ENCODE measurements at places on chromosomes 5 and 9. TPM values are rescaled to one million over a fixed set of nuclear protein-coding genes. Genes with fewer than 3 reads are reported as not detected.
A peak's percentile ranks its signal among the peaks of the same experiment; 100 is the strongest.

Gene SV2C
- 0.25 TPM for polyA plus RNA-seq

Gene ESM1
- 0.72 TPM for polyA plus RNA-seq

Gene MARVELD2
- polyA plus RNA-seq, result 0.22 TPM

DNA sequence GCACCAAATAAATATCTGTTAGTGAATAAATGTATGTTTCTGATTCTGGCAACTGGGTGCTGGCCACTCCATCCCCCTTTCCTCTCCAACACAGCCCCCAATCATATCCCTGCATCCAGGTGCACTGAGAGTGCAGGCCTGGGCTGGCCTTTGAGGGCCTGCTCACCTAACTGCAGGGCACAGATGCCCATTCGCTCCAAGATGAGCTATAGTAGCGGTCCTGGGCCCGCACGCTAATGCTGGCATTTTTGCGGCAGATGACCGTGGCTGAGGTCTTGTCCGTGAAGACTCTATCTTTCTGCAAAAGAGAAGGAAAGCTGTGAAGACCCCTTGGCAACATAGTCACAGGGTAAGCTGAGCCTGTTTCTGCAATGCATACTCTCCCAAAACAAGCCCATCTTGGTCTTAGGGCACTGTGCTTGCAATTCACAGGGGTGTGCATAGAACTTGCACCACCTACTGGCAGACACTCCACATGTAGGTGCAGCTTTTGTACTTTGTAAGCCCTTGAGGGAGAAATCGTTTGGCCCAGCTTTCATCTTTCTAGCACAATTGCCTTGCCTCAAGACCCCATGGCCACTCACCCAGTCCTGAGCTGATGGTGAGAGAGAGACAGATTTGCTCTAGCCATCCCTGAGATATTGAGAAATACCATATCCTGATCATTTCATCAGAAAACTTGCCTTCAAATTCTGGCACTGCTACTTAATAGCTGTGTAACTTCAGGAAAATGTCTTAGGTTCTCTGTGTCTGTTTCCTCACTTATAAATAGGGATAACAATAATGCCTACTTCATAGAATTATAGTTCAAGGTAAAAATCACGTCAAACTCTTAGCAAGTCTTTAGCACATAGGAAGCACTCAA is 13.5 kb downstream of the IL12B start:
- DNase-seq, result peak; percentile 19
- H3K4me1 ChIP-seq, result no peaks in the 10 kb centered on the region
- H3K4me3 ChIP-seq, result no peak overlapping the region
- no peak overlapping the region for H3K27ac ChIP-seq

GRCh38 chr5:1793301-1793740 is 6.3 kb downstream of the MRPL36 start:
- no peak for DNase-seq
- H3K27me3 ChIP-seq, result no peaks in the 10 kb centered on the region
- peak overlapping the region; percentile 16 for H3K27ac ChIP-seq
- peaks cover 12% of the 10 kb centered on the region for H3K4me1 ChIP-seq

- no peaks in the 10 kb centered on the region for H3K36me3 ChIP-seq
- H3K4me1 ChIP-seq, result peaks cover 23% of the 10 kb centered on the region
These were observed 82.3 kb downstream of the SLC38A9 start for GRCh38 chr5:55629815-55630214.

Measured in heart right ventricle (tissue), 16 donors.